ENCODE measurements at places on chromosomes 1 and 21.

GRCh38 chr1:33181921-33182341 lies at the start of gene TRIM62:
Gene TRIM62, minus strand, starts transcription at chr1:33182043. Its CDS starts 611 bp downstream, at chr1:33181432.
- DNase-seq, result peak; percentile 64

GRCh38 chr1:236560213-236560771 lies 36.5 kb downstream of the LGALS8 start:
- no peak for DNase-seq

- no peak for DNase-seq
Observed at GRCh38 chr1:161012420-161012819, 8.5 kb downstream of the F11R start.

- DNase-seq, result peak; percentile 19
Observed at GRCh38 chr1:167412920-167413319, 105.4 kb downstream of the CD247 start.

DNA sequence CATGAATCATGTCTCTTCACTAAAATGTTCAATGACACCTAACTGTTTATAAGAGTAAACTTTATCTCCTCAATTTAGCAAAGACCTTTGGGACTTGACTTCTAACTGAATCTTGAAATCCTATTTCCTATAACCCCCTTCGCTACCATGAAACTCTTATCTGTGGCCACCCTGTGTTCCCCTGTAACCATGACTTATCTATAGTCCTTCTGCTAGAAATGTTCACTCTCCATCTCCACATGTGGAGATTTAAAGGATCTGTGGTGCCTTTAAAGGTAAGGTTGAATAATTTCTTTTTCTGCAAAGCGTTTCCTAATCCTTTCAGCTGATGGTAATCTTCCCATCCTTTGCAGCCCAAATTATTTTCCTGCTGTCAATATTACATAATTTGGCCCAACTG lies 436.3 kb upstream of the RUNX1 start:
- no peak for DNase-seq

- no peak for DNase-seq
Observed at GRCh38 chr1:169161496-169162194, 55.2 kb downstream of the ATP1B1 start.

- no peak for DNase-seq
Observed at GRCh38 chr1:118788463-118788862, 199.7 kb downstream of the TBX15 start.

GRCh38 chr1:41340655-41341364 lies 20.4 kb upstream of the FOXO6 start:
- no peak for DNase-seq

GRCh38 chr1:31779687-31780086 lies 15.5 kb upstream of the ADGRB2 start:
- no peak for DNase-seq

DNA sequence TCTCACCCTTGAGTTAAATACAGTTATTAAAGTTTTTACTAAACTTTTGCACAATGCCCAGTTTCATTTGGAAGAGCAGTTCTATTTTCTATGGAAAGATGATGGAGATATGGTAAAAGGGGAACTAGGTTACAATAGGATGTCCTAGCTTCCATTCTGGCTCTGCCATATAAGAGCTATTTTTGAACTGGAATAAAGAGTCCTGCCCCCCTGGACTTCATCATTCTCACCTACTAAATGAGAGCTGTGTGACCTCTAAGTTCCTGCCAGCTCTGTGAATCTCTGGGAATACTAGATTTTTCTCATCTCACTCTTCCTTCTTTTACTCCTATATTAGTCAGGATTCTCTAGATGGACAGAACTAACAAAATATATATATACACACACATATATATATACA lies 106.3 kb downstream of the PRRX1 start:
- DNase-seq, result no peak

DNA sequence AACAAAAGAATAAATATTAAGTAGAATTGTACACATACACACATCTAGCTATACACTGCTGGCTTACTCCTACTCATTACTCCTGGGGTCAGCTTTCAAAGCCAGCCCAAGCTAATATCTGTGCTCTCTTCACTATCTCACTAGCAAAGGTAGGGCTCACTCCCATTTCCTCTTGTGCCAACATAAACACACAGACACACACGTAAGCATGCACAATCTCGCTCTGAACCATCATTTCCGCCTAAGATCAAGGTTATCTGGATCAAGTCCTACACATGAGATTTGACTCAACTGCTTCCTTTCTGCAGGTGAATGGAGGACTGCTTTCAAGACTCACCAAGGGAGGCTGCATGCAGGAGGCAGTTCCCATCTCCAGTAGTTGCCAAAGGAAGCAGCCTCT lies 28.8 kb upstream of the MTMR11 start:
- no peak for DNase-seq

- no peak for DNase-seq
Observed at GRCh38 chr1:191869790-191870312, 288.4 kb upstream of the RGS18 start.

DNA sequence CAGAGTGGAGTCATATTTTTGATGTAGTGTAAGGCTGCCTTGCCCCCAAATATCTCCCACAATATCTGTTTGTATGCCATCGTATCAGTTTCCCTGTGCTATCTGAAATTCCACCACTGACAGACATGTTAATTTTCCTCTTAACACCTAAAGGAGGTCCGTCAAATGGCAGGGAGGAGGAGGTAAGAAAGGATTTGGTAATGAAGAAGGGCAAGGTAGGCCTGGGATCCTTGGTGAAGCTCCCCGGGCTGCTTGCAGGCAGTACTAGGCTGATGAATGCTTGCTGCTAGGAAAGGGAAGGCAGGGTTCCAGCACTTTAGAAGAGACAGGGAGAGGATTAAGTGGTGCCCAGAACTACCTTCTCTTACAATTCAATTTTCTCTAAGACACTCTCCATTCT lies 402.4 kb upstream of the ZP4 start:
- no peak for DNase-seq

- DNase-seq, result no peak
Observed at GRCh38 chr1:203630697-203631096, 4.1 kb downstream of the ATP2B4 start.

GRCh38 chr1:158286941-158287346 lies 2.8 kb upstream of the CD1C start:
- DNase-seq, result no peak

DNA sequence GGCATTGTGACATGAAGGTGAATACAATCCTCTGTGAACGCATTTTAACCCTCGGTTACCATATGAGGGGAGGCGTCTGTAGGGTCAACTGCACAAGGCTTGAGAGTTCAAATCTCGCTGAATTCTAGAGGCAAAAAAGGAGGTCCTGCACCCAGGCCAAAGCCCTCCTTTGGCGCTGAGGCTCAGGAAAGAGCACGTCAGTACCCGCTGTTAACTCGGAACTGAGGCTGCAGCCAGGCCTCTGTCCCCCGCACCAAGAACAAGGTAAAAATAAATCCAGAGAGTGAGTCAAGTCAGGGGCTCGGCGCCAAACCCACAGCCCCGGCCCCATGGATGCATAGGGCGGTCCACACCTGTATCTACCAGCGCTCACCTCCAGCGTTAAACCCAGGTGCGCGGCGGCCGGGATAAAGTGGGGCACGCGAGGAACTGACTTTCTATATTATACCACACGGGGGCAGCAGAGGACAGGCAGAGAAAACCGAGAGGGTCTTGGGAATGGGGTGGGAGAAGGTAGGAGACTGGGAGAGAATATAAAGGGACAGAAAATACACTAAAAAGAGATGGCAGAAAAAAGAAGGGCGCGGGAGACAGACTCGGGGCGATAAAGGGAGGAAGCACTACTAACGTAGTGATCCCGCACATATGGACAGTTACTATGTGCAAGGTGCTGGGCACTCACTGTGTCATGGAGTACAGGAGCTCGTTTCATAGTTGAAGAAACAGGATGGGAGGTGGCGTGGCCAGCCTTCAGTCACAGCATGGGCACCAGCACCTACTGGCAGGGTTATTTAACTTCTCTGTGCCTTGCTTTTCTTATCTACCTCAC lies 54.9 kb downstream of the DMRTA2 start:
- no peak for DNase-seq

DNA sequence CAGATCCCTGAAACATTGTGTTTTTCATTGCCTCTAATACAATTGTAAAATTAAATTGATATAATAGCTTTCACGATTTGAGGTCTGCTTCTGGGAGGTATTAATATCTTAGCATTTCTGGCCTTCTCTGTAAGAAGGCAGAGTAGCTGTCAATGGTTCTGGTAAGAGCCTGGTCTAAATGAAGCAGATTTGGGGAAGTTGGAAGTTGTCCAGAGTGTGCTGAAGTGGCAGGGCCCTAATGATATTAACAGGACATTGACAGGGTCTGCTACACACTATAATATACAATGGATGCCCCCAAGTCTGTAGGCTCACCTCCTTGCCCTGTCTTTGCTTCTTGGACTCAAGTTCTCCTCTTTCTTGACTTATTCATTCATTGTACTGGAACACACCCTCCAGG lies 99.5 kb downstream of the C4BPA start:
- peak; percentile 7 for DNase-seq

GRCh38 chr1:6274102-6274501 lies 13.2 kb upstream of the GPR153 start:
- DNase-seq, result no peak

DNA sequence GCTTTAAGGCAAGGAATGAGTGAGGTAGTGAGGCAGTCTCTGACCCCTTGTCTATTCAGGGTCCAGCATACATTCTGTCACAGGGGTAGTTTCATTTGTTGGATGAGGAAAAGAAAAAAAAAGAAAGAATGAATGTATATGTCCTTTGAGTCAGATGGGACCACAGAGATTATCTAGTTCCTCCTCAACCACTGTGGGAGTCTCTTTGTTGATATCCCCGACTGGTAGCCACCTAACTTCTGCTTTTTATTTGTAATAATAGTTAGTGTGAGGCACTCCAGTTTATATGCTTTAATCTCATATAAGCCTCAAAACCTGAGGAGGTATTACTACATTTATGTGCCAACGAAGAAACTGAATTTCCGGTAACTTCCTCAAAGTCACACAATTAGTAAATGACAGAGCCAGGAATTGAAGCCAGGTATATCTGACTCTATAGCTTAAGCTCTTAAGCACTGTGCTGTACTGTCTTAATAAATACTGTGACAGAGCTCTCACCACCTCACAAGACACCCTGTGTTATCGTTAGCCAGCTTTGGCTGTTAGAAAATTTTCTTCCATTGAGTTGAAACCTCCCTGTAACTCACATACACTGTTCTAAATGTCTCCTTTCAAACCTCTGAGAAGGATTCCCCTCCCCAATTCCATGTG lies 82.2 kb downstream of the MDM4 start:
- DNase-seq, result peak; percentile 10

- no peak for DNase-seq
Observed at GRCh38 chr1:91572044-91572443, 71.4 kb downstream of the CDC7 start.

DNA sequence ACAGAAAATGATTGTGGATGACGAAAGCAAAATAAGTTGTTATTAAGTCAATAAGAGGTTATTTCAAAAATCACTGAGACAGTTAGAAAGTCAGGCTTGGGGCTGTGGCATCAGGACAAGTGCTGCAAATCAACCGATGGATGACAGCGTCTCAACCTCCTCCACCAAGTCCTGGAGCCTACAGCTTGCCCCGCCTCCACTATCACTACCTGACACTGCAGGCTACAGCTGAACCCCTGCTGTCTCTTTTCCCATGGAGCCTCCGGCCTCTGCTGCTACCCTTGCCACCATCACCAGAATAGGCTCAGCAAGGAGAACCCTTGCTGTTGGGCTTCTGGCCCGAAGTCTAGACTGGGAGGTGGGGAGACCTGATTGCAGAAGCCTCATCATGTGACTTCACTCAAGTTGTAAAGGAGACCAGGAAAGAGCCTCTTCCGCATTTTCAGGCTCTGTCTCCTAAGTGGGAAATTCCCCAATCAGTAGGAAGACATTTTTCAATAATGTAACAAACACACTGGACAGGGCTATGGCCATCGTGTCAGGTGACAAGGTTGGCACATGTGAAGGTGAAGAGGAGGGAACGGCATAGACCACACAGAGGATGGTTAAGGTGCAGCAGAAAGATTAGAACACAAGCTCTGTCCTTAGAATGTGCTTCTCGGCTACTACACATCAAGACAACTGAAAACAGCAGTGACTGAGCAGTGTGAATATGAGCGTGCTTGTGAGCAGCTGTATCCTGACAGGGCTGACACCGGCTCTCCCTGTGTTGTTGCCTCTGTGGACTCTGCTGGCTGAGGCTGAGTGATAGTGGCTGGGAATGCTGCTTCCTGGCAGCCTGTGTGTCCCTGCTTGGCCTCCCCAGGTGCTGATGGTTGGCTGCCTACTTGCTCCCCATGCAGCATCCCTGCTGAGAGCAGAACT lies 660.7 kb downstream of the PTPRU start:
- DNase-seq, result no peak

- DNase-seq, result no peak
Observed at GRCh38 chr1:172637522-172637921, 21.4 kb upstream of the FASLG start.

DNA sequence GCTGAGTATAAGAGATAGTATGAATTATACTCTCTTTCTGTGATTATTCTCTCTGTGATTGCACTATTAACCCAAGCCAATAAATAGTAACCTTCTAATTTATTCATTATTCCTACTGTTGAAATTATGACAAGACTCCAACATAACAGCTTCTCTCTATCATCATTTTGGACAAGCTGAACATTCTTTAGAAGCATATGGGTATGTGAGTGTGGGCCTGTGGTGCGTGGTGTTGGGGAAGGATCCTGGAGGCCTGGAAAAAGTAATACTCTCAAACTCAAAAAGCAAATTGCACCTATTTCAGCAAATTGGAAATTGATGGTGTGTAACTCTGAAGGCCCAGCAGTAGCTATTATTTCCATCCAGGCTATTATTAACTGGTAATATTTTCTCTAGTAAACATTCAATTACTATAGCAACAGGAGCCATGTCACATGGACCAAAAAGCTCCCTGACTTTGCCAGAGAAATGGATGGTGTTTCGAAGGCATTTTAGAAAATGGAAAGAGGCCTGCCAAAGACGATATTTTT lies 502.8 kb downstream of the LTN1 start:
- DNase-seq, result no peak

GRCh38 chr1:211524521-211524920 lies 32.6 kb upstream of the RD3 start:
- no peak for DNase-seq

GRCh38 chr1:33039840-33040239 lies 3.2 kb upstream of the AK2 start:
- peak; percentile 61 for DNase-seq

DNA sequence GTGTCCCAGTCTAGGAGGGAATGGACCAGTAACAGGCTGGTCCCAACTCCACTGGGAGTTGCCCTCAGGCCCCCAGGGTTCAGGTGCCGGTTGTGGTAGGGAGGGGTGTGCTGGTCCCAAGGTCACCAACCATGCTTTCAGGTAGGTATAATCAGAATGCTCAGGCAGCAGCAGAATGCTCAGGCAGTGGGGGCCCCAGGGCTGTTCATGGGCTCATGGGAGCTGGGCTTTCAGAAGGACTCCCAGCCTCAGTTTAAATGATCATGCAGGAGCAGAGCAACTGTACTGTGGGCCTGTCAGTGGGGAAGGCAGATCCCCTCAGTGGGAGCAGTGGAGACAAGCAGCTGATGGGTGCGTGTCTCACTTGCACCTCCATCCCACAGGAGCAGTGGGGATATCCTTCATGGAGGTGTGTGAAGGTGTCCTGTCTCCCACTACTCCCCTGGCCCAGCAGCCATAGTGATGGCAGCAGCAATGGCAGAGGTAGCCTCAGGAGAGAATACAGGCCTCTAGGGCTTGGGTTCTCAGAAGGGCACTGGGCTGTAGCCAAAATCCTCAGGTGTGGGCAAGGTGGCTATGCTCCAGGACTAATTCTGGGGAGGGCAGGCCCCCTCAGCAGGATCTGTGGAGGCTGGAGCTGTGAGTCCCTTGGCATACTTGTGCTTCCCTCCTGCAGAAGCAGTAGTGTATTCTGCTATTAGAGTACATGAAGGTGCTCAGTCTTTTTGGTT lies 917.3 kb upstream of the B3GALT2 start:
- no peak for DNase-seq

All from GDM1 (cell line).